ENCODE measurements at places on chromosomes 6 and 20. TPM values are rescaled to one million over a fixed set of nuclear protein-coding genes. Genes with fewer than 3 reads are reported as not detected.

GRCh38 chr20:62050166-62051120 is 15.2 kb downstream of the TAF4 start:
- DNase-seq: no peak

GRCh38 chr6:51459958-51460357 is 627.5 kb downstream of the PKHD1 start:
- DNase-seq: no peak

GRCh38 chr6:47086051-47086770 is 44.1 kb upstream of the ADGRF1 start:
- no peak for DNase-seq

DNA sequence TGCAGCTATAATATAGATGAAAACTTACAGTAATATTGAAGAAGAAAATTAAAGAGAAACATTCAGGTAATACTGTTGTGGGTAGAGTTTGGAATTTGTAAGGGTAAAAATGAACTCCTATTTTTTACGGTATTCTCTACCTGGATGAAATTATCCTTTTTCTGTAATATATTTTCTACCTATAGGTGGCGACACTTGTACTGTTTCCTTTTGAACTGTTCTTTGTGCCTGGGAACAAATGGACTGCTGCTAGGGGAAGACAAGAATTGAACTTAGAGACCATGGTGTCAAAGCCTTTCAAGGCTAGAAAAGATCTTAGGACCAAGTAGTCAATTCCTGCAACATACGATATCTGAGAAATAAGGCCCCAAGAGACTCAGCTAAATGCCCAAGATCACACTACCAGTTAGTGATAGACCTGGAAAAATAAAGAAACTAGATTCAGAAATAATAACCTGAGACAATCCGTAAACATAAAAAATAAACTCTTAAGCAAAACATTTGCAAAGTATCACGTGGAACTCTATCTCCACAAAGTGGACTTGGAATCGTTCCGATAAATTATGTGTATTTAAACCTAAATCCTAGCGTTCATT is 383.8 kb downstream of the TFAP2A start:
- no peak for DNase-seq

- DNase-seq: no peak
These were observed 16.6 kb downstream of the CTCFL start for GRCh38 chr20:57508381-57508780.

- no peak for DNase-seq
These were observed 6.8 kb downstream of the ARID1B start for GRCh38 chr6:156783958-156784357.

DNA sequence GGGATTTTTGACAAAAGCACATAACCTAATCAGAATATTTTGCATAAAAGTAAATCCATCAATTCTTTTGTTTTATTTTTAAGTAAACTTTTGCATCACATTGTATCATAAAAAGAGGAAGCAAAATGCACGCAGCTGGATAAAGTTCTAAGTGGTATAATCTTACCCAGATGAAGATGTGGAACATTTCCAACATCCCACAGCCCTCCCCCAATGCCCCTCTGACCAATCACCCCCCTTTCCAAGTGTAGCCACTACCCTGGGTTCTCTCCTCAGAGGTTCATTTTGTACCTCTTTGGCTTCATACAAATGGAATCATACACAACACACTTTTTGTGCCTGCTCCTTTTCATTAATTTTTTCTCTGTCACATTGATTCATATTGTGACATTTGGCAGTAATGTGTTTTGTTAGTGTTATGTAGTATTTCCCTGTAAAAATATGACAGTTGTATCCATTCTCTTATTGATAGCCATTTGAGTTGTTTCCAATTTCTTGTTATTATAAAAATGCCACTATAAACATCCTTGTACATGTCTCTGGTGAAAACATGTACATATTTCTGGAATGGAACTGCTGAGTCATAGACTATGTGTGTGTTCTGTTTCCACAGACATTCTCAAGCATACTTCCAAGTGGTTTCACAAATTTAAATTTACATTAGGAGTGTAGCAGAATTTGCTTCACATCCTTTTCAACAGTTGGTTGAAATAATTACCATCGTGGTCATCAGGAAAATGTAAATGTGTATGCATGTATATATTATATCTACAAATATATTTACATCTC is 92.9 kb upstream of the SYNDIG1 start:
- no peak for DNase-seq

DNA sequence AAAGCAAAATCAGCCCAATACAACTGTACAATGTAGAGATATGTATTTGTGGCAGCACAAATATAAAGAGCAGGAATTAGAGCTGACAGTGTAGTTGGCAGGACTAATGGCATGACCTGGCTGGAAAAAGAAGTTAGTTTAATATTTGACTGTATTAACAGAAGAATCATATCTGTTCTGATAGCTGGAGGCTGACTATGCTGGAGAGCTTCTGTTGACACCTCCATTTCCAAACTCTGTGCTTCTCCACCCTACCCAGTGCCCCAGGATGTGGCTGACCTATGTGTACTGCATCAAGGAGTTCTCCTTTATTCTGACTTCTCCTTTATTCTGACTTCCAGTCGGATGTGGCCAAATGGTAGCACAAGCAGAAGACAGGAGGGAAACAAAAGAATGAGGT is 299.3 kb downstream of the PKHD1 start:
- no peak for DNase-seq

GRCh38 chr6:38634518-38634917 is 5.2 kb downstream of the BTBD9 start:
- DNase-seq: no peak

DNA sequence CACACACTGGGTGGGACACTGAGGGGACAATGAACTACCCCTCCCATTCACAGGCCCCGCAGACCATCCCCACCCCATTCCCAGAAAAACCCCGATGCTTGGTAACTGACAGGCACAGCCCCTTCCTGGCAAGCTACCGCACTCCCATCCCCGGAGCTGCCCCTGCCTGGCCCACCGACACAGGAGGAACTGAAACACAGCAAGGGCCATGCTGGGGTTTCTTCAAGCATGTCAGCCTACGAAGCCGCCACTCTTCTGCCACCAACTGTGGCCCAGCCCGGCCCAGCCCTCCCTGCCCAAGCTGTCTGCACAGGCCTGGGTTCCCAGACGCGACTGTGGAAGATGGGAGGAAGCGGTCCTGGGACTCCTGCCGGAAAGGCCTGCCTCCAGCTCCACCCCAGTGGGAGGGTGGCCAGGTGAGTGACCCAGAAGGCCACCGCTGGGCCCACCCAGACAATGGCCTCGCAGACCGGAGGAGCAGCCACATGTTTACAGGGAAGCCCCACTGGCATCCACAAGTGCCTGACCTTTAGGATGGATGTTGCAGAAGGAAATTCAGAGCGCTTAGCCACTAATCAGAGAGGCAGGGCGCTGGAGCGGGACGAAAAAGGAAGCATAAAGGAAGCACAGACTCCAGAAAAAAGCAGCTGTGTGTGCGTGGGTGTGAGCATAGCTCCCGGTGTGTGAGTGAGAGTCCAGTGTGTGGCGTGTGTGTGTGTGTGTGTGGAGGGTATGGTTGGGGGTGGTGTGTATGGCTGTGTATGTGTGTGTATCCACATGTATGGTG is 91.6 kb downstream of the PRND start:
- no peak for DNase-seq

GRCh38 chr6:169232507-169232931 is 21.1 kb downstream of the THBS2 start:
- no peak for DNase-seq

DNA sequence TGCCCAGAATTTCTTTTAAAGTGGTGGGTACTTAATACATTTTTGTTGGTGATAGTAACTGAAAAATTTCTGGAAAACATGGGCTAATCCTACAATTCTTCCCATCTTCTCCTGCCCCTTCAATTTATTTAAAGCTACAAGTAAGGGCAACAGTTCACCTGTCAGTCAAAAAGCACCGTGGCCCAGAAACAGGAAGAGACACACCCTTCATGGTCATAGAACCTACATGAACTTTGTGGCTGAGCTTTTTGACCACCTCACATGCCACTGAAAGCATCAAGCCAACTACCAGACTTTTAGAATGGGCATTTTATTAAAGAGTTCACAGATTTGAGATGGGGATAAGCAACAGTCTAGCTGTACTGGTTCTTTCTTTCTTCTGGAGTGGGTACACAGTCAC is 201.1 kb upstream of the CNR1 start:
- no peak for DNase-seq

The ADGRF4 gene
- not detected for total RNA-seq

The TFAP2D gene
- not detected for total RNA-seq

The HLA-DRB5 gene
- total RNA-seq: not detected

The TMEM244 gene
- total RNA-seq: not detected

The MYCT1 gene
- total RNA-seq: not detected

The GHRH gene
- total RNA-seq: not detected

The PSMG4 gene
- 37.2 TPM for total RNA-seq

The SLC22A2 gene
- total RNA-seq: not detected

The LGSN gene
- total RNA-seq: not detected

The MYBL2 gene
- 19.0 TPM for total RNA-seq
